ENCODE measurements at places on chromosomes 3 and 15.
A peak's percentile ranks its signal among the peaks of the same experiment; 100 is the strongest.

GRCh38 chr15:56794553-56795329, 61.4 kb upstream of the ZNF280D start:
- no peak for DNase-seq

- no peak for DNase-seq
These were observed 260.5 kb upstream of the RORA start for GRCh38 chr15:61489571-61489970.

GRCh38 chr3:63753567-63753966, 65.5 kb upstream of the C3orf49 start:
- DNase-seq, result no peak

GRCh38 chr15:44545913-44546802, 9.2 kb downstream of the EIF3J start:
- peak; percentile 66 for DNase-seq

GRCh38 chr3:127900536-127900935, 14.5 kb upstream of the KBTBD12 start:
- DNase-seq, result no peak

- DNase-seq, result no peak
These were observed 337.1 kb upstream of the LRRFIP2 start for GRCh38 chr3:37511463-37511920.

DNA sequence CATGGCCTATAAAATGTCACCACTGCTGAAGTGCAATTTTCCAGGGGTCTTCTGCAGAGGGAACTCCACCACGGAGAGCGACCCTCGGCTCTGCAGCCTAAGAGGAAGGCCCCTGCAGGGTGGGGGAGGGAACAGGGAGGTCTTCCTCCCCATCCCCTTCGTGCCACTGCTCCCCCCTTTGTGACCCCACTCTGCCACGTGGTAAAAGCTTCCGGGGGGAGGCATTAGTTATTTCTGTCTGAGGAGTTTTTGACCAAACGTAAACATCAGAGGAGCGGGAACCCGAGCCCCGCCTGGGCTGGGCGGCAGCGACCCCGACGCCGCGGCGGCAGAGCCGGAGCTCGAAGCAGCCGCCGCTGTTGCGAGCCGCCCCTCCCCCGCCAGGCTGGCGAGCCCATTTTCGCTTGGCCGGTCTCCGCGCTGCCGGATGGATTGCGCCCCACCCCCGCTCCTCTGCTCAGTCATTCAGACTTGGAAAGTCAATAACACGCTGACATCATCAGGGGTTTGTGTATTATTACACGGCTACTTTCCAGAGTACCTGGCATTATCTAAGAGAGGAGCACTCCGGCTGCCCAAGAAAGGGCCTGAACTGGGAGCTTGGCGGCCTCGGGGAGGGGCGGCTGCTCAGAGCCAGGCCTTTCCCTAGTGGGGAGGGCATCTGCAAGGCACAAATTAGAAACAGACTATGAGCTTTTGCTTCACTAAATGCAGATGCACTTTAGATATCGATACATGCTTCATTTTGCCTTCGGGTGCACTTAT, 162.5 kb upstream of the TBL1XR1 start:
- DNase-seq, result peak; percentile 96
